ENCODE measurements at places on chromosomes 4 and X.

- DNase-seq: no peak
Observed at GRCh38 chrX:85907316-85907715, 140.0 kb downstream of the CHM start.

GRCh38 chr4:60173103-60173502 lies 1027.0 kb upstream of the ADGRL3 start:
- DNase-seq: no peak

DNA sequence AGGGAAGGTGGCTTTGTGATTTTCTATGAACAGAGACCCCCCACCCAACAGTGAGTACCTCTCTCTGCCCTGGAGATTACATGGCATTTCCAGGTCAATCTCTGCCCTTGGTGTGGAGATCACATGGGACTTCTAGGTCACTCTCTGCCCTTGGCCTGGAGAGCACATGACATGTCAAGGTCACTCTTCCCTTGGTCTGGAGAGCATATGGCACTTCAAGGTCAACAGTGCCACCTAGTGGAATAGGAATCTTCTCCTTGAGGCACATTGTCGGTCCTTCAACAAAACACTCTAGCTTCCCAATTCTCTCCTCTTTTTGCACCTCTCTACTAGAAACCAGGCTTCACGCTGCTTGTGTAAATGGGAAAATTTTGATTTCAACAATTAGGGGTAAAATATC lies 66.2 kb upstream of the TACR3 start:
- no peak for DNase-seq

- DNase-seq: no peak
Observed at GRCh38 chr4:156942991-156943390, 28.6 kb downstream of the PDGFC start.

DNA sequence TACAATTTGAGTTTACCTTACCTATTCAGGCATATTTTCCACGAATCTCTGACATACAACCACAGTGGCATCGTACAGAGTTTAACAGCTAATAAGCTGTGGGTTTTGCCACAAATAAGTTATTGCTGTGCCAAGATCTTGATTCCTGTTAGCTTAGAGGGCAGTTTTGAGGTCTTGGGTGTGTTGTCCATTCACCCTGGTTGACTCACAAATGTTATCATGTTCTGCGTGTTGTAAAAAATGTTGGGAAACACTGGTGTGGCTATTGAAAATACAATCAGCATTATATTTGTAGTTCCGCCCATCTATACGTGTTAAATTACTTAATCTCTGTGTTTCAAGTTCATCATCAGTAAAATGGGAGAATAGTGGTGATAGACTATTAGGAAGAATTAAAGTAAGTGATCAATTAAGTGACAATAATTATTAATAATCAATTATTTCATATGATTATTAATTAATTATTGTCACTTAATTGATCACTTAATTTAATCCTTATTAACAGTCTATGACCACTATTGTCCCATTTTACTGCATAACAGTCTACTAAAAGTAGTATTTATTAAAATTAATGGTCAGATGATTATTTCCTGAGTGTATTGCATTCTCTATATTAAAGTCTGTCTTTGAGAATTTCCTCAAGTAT lies 96.3 kb downstream of the TMA16 start:
- DNase-seq: no peak

DNA sequence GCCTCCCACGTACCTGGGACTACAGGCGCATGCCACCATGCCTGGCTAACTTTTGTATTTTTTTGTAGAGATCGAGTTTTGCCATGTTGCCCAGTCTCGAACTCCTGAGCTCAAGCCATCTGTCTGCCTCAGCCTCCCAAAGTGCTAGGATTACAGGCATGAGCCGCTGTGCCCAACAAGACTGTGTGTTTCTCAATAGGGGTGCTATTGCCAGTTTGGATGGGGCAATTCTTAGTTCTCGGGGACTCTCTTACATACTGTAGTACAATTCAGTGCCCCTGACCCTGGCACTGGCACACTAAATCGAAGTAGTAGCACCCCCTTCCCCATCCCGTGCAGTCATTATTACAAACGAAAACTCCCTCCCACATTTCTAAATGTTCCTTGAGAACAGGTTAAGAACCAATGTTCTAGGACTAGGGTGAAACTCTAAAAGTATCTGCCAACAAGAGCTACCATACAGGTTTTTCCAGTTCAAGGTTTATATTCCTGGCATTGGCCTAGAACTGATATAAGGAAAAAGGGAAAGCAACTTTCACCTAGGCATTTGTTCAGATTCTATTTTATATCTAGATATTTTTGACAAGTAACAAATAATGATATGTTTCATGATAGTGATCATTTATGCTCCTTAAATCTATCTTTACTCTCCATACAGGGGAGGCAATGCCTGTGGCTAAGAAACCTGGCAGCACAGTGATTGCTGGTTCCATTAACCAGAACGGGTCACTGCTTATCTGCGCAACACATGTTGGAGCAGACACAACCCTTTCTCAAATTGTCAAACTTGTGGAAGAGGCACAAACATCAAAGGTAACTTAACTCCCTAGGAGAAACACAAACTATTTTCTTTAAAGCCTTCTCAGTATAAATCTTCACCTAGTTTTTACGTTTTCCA lies 50.4 kb upstream of the PGAM4 start:
- DNase-seq: no peak

GRCh38 chrX:97401154-97401553 lies 517.4 kb downstream of the RPA4 start:
- no peak for DNase-seq

DNA sequence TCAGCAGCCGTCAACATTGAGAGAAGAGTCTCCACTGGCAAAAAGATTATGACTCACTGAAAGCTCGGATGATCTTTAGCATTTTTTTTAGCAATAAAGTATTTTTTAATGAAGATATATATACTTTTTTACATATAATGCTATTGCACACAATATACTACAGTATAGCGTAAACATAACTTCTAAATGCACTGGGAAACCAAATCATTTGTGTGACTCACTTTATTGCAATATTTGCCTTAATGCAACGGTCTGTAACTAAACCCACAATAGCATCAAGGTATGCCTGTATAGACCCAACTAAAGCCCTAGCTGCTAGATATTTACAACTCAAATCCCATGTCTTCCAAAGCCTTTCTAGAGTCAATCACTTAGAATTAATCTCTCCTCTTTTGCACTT lies 52.3 kb upstream of the EDNRA start:
- DNase-seq: no peak

- no peak for DNase-seq
Observed at GRCh38 chrX:96376266-96376665, 308.4 kb upstream of the DIAPH2 start.

DNA sequence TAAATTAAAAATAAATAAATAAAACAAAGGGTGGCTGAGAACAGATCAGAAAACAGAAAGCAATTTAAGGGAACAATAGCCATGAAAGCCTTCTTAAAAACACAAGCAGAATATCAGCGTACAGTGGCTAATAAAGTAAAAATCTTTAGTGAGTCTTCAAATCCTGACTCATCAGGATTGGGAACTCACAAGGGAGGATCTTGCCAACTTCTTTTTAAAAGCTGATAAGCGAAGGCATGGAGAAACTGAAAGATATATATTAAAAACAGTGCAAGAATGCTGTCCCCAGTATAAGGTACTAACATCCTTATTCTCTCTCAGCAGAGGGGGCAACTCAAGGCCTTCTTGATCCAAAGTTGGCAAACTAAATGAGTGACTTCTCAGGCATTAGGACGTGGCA lies 180.1 kb downstream of the DHX15 start:
- no peak for DNase-seq

- DNase-seq: no peak
Observed at GRCh38 chrX:3527166-3527565, 180.7 kb upstream of the MXRA5 start.

- DNase-seq: no peak
Observed at GRCh38 chr4:40750461-40751258, 905 bp downstream of the NSUN7 start.

- DNase-seq: no peak
Observed at GRCh38 chr4:1717129-1718094, 3.7 kb downstream of the TMEM129 start.

- DNase-seq: peak; percentile 76
Observed at GRCh38 chrX:1534301-1535168, 2.5 kb downstream of the P2RY8 start.

GRCh38 chrX:8971116-8971515 lies 62.8 kb downstream of the FAM9B start:
- no peak for DNase-seq

DNA sequence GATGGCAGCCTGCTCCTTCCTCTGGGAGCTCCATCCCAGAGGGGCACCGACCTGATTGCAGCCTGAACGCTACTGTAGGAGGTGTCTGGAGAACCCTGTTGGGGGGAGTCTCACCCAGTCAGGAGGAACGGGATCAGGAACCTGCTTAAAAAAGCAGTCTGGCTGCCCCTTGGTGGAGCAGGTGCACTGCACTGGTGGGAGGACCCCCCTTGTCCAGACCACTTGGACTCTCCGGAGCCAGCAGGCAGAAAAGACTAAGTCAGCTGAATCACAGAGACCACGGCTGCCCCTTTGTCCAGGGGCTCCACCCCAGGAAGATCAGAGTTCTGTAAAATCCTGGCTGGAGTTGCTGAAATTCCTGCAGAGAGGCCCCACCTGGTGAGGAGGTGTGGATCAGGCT lies 67.3 kb upstream of the MAGEB18 start:
- DNase-seq: no peak

All from osteocyte (in vitro differentiated cells).